ENCODE measurements at places on chromosomes 16 and 17. TPM values are rescaled to one million over a fixed set of nuclear protein-coding genes. Genes with fewer than 3 reads are reported as not detected.

DNA sequence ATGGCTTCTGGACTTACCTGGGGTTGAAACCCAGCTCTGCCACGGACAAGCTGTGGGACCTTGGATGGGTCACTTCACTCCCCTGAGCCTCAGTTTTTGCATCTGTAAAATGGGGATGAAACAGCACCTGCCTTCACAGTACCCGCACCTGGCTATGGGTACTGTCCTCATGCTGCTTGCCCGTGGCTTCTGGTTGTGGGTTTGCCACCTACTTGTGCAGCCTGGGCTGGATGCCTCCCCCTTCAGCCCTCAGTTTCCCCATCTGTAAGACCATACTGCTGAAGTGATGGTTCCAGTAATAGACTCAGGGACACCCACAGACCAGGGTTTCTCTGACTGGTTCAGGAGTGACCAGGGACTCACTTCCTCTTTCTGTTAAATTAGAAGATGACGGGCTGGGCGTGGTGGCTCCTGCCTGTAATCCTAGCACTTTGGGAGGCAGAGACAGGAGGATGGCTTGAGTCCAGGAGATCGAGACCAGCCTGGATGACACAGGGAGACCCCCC, 9.4 kb downstream of the GLIS2 start:
- no peak for DNase-seq
- H3K27ac ChIP-seq: no peak overlapping the region
- no peak overlapping the region for H3K4me3 ChIP-seq
- H3K27me3 ChIP-seq: no peaks in the 10 kb centered on the region

GRCh38 chr17:38748149-38748891, at the start of gene PCGF2:
Gene PCGF2 (minus strand): TSS chr17:38748336. CDS start chr17:38740402, 7,934 bp downstream.
- DNase-seq: no peak
- peaks cover 9% of the 10 kb centered on the region for H3K27me3 ChIP-seq
- peaks cover 5% of the 10 kb centered on the region for H3K36me3 ChIP-seq
- no peak within 1 kb of the TSS for H3K27ac ChIP-seq

LGALS9 gene
- polyA plus RNA-seq: 4.5 TPM

FBXO39 gene
- polyA plus RNA-seq: 0.15 TPM

USP22 gene
- polyA plus RNA-seq: 34.3 TPM
